IMR-90 (cell line): ENCODE measurements at places on chromosomes 3 and 15.
A peak's percentile ranks its signal among the peaks of the same experiment; 100 is the strongest.

DNA sequence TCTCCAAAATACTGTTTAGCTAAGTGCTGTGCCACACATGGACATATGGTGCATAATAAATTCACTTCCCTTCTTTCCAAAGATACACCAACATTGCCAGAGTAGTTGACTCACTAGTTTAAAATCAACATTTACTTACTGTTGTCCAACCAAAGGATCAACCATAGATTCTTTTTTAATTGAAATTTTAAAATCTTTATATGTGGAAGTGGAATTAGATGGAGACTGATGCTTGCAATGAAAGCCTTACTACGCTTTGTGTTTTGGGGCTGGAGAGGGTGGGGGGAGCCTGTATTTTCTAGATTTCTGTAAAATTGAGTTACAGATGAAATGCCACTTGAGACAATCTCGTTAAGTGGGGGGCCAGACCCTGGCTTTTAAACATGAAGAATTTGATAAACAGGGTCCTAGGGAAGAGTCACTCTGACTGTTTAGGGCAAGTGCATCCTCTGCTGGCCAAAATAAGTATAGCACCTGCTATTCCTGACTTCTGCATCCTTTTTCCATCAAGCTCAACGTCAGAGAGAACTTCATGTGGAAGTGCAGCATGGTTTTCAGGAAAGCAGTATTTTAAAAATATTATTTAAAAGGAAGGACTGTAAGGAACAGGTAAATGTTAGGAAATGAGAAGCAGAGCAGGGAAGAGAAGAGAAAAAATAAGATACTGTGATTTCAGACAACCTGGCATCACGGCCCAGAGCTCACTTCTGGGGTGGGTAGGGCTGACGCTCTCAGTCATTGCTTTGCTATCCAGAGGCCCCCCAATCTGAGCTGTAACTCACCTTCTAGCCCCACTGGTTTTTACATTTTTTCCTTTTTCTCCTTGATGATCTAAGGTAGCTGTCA lies 76.7 kb downstream of the BOC start:
- H3K27ac ChIP-seq: peak overlapping the region; percentile 59
- H3K36me3 ChIP-seq: peaks cover 19% of the 10 kb centered on the region
- no peak overlapping the region for H3K4me3 ChIP-seq
- DNase-seq: peak; percentile 72
- H3K27me3 ChIP-seq: peaks cover 14% of the 10 kb centered on the region

DNA sequence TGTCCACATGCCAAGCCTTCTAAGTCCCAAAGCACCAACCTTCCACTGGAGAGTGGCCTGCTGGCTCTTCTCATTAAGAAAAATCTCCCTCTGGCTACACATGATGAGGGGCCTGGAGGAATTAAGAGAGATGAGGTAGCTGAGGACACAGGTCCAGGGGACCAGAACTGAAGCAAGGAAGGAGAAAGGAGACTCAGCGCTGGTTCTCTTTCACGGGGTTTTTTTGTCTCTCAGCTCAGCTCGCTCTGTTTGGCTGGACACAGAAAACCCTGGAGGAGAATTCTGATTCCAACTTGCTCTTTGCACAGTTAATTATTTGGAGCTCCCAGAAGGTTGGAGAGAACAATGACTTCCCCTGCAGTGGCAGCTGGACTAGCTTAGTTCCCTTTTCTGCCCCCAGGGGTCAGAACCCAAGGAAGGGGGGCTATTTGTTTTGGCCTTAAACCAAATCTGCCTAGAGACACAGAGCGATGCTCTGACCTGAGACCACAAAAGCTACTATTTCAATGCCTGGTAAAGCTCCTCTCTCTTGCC lies 507.6 kb downstream of the FHIT start:
- no peaks in the 10 kb centered on the region for H3K36me3 ChIP-seq
- H3K27ac ChIP-seq: no peak overlapping the region
- DNase-seq: no peak
- no peaks in the 10 kb centered on the region for H3K27me3 ChIP-seq
- no peak overlapping the region for H3K4me3 ChIP-seq
- peaks cover 4% of the 10 kb centered on the region for H3K4me1 ChIP-seq

GRCh38 chr15:84082739-84083138 lies 152.8 kb upstream of the GOLGA6L4 start:
- peaks cover 9% of the 10 kb centered on the region for H3K27me3 ChIP-seq
- H3K36me3 ChIP-seq: no peaks in the 10 kb centered on the region
- no peak overlapping the region for H3K4me3 ChIP-seq
- no peak for DNase-seq
- no peak overlapping the region for H3K27ac ChIP-seq

GRCh38 chr3:57746156-57747010 lies 9.7 kb upstream of the SLMAP start:
- DNase-seq: no peak
- H3K4me3 ChIP-seq: no peak overlapping the region
- H3K4me1 ChIP-seq: no peaks in the 10 kb centered on the region

DNA sequence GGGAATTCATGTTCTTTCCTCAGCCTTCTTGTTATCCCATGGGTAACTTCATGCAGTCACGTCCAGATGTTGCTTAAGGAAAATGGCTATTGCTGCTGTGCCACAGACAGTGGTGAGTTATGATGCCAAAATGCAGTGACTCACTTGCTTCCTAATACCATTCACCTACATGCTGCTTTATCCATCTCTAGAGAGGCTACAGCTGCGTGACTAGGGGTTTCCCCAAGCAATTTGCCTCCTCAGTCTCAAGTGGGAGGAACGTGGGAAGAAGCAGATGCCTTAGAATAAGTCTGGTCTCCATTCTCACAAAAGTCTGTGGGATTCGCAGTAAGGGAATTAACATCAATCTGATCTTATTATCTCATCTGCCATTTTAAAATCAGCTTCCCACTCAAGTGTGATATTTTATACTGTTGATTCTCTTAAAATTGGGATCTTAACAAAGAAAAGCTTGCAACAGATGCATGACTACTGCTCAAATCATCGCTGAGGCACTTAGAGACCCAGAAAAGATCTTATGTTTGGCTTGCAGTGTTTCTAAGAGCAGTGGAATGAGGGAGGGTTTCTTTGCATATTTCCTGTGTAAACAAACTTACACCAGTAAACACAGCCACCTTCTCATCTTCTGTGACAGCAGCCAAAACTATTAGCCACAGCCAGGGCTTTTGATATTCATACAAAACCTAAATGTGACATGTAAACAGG lies 62.0 kb upstream of the ACP3 start:
- DNase-seq: peak; percentile 90
- peaks cover 8% of the 10 kb centered on the region for H3K4me1 ChIP-seq
- H3K27me3 ChIP-seq: peaks cover 2% of the 10 kb centered on the region; the same call in 1 of the 2 replicates
- no peaks in the 10 kb centered on the region for H3K36me3 ChIP-seq

- no peaks in the 10 kb centered on the region; the same call in 1 of the 2 replicates for H3K4me1 ChIP-seq
- H3K27me3 ChIP-seq: peaks cover 82% of the 10 kb centered on the region
- no peak for DNase-seq
These were observed at the start of the genes DUOX1 and DUOXA1 for GRCh38 chr15:45129651-45130129. Gene DUOX1, plus strand, starts transcription at chr15:45129994. Its CDS starts 1,973 bp downstream, at chr15:45131967. Gene DUOXA1, minus strand, starts transcription at chr15:45129879. Its CDS starts 6,865 bp downstream, at chr15:45123014.

- no peak for DNase-seq
- no peak overlapping the region for H3K4me3 ChIP-seq
- peaks cover 16% of the 10 kb centered on the region for H3K4me1 ChIP-seq
- H3K27ac ChIP-seq: no peak overlapping the region
- no peaks in the 10 kb centered on the region for H3K27me3 ChIP-seq
These were observed 5.7 kb downstream of the CISH start for GRCh38 chr3:50605901-50606326.

- H3K4me1 ChIP-seq: peaks cover 20% of the 10 kb centered on the region
- DNase-seq: no peak
- no peaks in the 10 kb centered on the region for H3K27me3 ChIP-seq
- H3K27ac ChIP-seq: no peak overlapping the region
These were observed 26.6 kb downstream of the SLC28A1 start for GRCh38 chr15:84910928-84911623.

- H3K4me3 ChIP-seq: no peak overlapping the region
- no peaks in the 10 kb centered on the region; the same call in 1 of the 2 replicates for H3K4me1 ChIP-seq
- no peak overlapping the region for H3K27ac ChIP-seq
- no peak for DNase-seq
These were observed 6.1 kb upstream of the PCSK6 start for GRCh38 chr15:101495334-101496197.

- DNase-seq: no peak
- H3K4me1 ChIP-seq: no peaks in the 10 kb centered on the region
- H3K27ac ChIP-seq: no peak overlapping the region
- H3K27me3 ChIP-seq: peaks cover 3% of the 10 kb centered on the region
- no peaks in the 10 kb centered on the region for H3K36me3 ChIP-seq
These were observed 15.1 kb downstream of the CACNA1D start for GRCh38 chr3:53509494-53509893.

DNA sequence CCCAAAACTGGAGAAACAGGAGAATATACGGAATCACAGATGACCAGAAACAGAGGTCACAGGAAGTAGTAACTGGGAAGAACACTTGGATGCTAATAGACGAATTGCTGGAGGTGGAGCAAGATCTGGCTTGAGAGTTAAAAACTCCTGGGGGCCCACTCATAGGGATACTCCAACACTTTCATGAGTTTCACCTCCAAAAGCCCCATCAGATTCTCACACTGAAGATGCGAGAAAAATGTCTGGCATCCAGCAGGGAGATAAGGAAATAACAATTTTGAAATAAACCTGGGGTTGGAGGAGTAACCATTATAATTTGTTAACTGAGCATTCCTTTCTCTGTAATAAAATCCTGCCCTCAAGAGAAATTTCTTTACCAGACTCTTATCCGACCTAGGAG lies 154.0 kb downstream of the ANXA2 start:
- H3K36me3 ChIP-seq: no peaks in the 10 kb centered on the region
- no peak overlapping the region for H3K4me3 ChIP-seq
- no peaks in the 10 kb centered on the region for H3K4me1 ChIP-seq

- H3K4me1 ChIP-seq: peaks cover 2% of the 10 kb centered on the region
- no peaks in the 10 kb centered on the region for H3K36me3 ChIP-seq
- no peak overlapping the region for H3K4me3 ChIP-seq
These were observed 25.6 kb downstream of the SLCO3A1 start for GRCh38 chr15:91879158-91879557.

DNA sequence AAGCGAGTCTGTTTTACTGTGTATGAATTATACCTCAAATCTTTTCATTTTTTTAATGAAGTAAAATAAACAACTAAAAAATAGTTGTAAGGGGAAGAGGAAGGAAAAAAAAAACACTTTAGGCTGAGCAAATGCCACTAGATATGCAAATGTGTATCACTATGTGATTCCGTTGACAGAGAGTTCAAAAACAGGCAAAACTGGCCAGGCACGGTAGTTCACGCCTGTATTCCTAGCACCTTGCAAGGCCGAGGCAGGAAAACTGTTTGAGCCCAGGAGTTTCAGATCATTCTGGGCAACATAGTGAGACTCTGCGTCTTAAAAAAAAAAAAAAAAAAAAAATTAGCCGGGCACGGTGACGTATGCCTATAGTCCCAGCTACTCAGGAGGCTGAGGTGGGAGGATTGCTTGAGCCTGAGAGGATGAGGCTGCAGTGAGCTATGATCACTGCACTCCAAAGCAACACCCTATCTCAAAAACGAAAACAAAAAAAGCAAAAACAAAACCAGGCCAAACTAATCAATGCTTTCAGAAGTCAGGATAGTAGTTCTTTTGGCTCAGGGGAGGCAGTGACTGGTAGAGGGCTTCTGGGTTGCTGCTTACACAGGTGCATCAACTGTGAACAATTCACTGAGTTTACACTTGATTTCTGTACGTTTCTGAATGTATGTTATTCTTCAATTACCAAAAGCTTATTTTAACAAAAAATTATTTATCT lies 7.4 kb downstream of the PRC1 start:
- H3K4me3 ChIP-seq: no peak overlapping the region
- H3K36me3 ChIP-seq: no peaks in the 10 kb centered on the region; the same call in 1 of the 2 replicates
- no peak overlapping the region for H3K27ac ChIP-seq
- H3K27me3 ChIP-seq: no peaks in the 10 kb centered on the region

DNA sequence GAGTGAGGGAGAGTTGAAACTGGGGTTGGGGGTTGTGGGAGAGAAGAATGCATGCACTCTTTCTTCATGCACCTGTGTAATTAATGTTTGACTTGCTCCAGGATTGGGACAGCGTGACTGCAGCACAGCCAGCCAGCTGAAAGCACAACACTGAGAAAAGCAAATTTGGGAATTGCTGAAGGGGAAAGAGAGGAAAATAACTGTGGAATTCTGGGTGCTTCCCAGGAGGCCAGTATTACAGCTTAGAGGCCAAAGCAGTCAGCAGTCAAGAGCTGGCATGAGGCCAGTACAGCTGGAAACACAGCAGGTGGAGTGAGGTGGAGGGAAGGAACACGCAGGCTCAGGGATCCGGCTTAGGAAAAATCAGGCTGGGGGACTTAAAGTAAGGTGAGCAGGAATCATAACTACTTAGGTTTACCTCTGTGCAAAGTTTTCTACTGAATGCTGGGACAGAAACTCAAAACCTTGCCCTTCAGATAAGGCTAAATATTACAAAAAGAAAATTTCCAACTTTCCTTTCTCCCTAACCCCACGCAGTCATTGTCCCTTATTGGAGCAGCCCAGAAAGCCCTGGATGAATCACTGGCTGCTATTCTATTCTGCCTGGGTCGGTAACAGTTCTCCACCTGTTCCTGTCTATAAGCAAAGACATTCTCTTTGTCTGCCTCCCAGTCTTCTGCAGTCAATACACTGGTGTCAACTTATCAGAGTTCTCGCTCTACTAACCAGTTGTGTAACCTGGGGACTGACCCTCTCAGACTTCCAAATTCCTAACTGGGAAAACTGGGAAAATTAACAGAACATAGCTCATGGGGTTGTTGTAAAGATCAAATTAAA lies 167.2 kb downstream of the MAGI1 start:
- H3K4me3 ChIP-seq: no peak overlapping the region
- H3K4me1 ChIP-seq: no peaks in the 10 kb centered on the region
- H3K36me3 ChIP-seq: no peaks in the 10 kb centered on the region
- no peak overlapping the region for H3K27ac ChIP-seq
- DNase-seq: peak; percentile 26
- no peaks in the 10 kb centered on the region for H3K27me3 ChIP-seq

DNA sequence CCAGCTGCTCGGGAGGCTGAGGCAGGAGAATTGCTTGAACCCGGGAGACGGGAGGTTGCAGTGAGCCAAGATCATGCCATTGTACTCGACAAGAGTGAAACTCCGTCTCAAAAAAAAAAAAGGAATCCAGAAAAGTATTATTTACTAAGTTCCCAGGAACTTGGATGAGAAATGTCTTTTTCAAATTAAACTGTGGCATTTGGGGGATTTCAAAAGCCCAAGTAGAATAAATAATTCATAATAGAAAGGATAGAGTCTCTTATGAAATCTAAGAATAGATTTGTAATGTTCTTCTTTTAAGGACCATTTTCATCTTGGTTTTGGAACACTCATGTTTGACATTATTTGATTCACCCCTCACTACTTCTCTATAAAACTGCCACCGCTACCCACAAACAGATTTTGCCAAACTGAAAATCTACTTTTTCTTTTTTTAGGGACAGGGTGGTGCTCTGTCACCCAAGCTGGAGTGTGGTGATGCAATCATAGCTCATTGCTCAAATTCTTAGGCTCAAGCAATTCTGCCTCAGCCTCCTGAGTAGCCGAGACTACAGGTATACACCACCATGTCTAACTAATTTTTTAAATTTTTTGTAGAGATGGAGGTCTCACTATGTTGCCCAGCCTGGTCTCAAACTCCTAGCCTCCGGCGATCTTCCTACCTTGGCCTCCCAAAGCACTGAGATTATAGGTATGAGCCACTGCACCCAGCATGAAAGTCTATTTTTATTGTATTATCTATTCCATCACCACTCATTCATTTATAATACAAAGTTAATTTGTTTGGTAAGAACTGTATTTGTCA lies 99.3 kb downstream of the SENP2 start:
- peaks cover 8% of the 10 kb centered on the region for H3K4me1 ChIP-seq
- H3K4me3 ChIP-seq: no peak overlapping the region
- DNase-seq: no peak

GRCh38 chr15:92231461-92231860 lies 162.2 kb upstream of the ST8SIA2 start:
- no peaks in the 10 kb centered on the region for H3K27me3 ChIP-seq
- DNase-seq: no peak
- no peaks in the 10 kb centered on the region for H3K36me3 ChIP-seq
- no peaks in the 10 kb centered on the region for H3K4me1 ChIP-seq
